ENCODE measurements at places on chromosomes 7 and 10.

- DNase-seq: no peak
Measured at GRCh38 chr10:49605216-49605938, 4.7 kb upstream of the SLC18A3 start.

DNA sequence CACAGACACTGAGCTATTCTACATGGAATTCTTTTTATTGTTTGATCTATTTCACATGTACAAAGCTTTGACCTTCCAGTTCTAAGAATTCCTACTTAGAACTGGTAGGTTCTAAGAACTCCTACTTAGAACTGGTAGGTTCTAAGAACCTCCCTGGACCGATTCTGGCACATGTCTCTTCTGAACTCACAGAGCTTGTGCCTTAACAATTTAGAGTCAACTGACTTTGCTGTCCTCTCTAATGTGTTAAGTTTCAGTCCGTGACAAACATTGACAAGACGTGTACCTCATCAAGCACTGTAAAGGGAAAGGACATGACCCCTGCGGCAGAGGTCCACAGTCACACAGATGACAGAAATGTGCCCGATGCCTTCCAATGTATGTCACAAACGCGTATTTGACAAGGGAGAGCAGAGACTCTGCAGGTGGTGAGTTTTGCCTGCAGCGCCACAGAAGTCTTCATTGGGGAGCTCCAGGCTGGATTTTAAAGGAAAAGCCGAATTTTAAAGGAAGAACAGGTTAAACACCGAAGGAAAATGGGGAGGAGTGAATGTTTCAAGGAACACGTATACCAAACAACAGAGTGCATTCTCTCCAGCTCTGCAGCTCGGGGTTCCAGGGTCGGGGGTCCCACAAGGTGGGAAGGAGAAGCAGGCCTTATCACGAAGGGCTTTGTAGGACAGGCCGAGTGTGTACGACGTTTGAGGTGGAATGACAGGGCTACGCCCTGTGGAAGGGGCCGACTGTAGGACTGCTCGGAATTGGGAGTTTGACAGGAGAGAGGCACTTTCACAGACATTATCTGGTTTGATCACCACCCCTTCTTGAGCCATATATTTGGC is 161.1 kb upstream of the KLF14 start:
- DNase-seq: no peak

GRCh38 chr7:134755422-134756022 is 23.9 kb upstream of the CALD1 start:
- peak; percentile 56 for DNase-seq

DNA sequence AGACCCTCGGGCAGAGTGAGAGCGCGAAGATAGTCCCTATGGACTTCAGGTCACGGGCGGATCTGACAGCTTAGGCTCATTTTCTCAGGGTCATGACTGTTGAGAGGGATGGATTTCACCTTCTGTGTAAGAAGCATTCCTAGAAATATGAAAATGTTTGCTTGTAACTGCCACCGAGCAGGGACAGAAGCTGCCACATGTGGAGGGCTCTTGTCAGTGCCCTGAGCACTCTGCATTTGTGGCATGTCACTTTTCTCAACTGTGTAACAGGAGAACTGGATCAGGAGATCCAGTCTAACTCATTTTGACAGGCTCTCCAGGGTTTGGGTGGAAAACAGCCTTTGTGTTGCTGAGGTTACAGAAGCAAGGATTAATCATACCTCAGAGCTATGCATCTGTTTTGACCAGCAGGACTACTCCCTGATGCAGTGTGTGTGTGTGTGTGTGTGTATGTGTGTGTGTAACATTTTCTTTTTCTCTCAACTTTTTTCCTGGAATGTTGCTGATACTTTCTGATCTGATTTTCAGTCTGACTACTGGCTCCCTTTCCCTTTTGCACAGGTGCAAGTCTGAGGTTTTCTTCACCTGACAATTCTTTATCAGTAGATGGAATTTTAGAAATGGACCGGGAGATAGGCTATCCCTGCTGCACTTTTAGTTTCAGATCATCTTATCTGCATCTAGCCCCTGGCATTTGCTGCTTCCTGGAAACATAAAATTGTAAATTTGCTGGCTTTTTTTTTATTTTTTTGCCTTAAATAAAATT is 183.3 kb downstream of the STK31 start:
- DNase-seq: peak; percentile 59

DNA sequence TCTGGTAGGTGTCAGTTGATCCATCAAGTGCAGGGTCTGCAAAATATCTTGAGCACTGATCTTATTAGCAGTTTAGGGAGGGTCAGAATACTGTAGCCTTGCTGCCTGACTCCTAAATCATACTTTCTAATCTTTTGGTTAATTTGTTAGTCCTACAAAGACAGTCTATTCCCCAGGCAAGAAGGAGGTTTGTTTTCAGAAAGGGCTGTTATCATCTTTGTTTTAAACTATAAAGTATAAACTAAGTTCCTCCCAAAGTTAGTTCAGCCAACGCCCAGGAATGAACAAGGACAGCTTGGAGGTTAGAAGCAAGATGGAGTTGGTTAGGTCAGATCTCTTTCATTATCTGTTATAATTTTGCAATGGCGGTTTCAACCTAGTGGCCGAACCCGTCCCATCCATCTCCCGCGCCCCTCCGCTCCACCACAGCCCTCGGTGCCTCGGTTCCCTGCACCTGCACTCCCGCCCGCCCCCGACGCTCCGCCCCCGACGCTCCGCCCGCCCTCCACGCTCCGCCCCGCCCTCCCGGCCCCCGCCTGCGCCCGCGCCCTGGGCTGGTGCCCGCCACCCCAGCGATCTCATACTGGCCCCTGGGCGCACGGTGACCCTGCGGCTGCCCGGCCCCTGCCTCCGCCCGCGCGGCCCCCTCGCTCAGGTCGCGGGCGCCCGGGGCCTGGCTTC is at the start of gene ADCK2:
Gene ADCK2 (plus strand): TSS at position 564 of the 681 bp plus-strand sequence. CDS start 386 bp downstream, outside the sequence.
- DNase-seq: no peak

- no peak for DNase-seq
Measured at GRCh38 chr7:143455491-143455890, 12.2 kb downstream of the TAS2R60 start.

- no peak for DNase-seq
Measured at GRCh38 chr7:2105280-2105679, 127.5 kb downstream of the MAD1L1 start.

GRCh38 chr7:122935620-122936019 is 49.4 kb upstream of the CADPS2 start:
- no peak for DNase-seq

DNA sequence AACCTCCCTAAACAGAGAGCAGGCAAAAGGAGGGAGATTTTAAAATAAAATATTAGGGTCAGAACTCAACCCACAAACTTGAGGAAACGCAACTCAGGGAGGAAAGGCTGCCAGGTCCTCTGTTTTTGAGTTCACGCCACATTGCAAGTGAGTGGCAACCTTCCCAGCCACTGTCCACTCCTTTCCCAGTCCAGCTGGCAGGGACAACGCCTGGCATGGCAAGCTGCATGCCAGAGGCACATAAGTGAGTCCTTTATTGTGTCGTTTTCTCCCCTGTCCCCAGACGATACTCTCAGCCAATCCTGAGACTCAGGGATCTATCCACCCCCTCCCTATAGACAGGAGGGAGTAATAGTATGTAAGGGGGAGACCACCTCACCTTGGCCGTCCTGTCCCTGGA is 22.4 kb downstream of the FBXW4 start:
- DNase-seq: no peak

DNA sequence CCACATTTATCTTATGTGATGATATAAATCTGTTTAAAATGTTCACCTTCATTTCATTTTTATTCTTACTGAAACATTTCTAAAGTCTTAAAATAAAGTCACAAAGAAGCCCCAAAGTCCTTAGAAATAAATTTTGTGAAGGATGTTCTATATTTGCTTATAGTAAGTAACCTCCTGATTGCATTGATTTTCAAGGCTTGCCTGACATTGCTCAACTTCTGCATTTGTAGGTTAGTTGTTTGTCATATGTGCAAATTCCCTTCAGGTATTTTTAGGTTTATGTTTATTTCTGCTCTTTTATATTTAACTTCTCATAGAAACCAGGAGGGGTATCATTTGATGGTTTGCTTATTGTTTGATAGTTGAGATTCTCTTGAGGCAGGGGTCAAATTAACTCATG is 417.8 kb downstream of the ARL4A start:
- DNase-seq: no peak

- DNase-seq: no peak
Measured at GRCh38 chr7:112372101-112372500, 78.2 kb upstream of the IFRD1 start.

DNA sequence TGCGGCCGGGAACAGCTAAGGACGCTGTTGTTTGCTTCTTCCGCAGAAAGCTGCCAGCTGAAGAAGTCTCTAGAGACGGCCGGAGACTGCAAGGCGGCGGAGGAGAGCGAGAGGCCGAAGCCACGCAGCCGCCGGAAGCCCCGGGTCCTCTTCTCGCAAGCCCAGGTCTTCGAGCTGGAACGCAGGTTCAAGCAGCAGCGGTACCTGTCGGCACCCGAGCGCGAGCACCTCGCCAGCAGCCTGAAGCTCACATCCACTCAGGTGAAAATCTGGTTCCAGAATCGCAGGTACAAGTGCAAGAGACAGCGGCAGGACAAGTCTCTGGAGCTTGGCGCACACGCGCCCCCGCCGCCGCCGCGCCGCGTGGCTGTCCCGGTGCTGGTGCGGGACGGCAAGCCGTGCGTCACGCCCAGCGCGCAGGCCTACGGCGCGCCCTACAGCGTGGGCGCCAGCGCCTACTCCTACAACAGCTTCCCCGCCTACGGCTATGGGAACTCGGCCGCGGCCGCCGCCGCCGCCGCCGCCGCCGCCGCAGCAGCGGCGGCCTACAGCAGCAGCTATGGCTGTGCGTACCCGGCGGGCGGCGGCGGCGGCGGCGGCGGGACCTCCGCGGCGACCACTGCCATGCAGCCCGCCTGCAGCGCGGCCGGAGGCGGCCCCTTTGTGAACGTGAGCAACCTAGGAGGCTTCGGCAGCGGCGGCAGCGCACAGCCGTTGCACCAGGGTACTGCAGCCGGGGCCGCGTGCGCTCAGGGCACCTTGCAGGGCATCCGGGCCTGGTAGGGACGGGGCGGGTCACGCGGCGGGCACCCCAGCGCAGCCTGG is 2.4 kb downstream of the NKX2-3 start:
- no peak for DNase-seq

DNA sequence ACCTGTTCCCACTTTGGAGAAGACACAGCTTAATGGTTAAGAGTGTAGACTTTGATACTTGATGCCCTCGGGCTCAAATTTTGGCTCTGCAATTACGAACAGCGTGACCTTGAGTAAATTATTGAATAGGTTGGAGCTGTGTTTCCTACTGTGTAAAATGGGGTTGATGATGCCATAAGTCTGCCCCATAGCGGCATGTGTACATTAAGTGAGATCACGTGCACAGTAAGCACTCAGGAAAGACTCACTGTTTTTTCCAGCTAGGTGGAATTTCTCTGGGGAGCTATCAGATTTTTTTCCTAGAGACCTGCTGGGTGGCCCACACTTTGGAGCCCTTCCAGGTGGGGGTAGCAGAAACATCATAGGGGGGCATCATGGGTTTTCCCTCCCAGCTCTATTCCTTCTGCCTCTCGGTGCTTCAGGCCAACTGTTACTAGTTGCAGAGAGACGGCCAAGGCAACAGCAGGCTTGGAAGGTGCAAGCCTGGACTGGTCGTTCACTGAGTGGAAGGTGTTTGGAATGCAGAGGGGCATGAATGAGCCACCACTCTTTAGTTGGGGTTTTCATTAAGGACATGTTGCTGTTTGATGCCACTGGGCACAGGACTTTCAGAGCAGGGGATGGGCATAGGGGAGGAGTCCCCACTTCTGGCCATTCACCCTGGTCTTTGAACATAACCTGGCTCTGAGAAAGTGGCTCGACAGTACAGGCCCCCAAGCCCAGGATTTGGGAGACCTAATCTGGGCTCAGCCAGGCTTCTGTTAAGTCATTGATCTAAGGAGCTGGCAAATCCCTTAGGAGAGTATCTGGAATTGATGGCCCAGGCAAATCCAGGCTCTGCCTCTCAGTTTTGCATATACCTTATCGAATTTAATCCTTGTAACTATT is 64.0 kb downstream of the SYPL1 start:
- DNase-seq: no peak

GRCh38 chr10:58675321-58675720 is 162.6 kb downstream of the BICC1 start:
- DNase-seq: no peak

DNA sequence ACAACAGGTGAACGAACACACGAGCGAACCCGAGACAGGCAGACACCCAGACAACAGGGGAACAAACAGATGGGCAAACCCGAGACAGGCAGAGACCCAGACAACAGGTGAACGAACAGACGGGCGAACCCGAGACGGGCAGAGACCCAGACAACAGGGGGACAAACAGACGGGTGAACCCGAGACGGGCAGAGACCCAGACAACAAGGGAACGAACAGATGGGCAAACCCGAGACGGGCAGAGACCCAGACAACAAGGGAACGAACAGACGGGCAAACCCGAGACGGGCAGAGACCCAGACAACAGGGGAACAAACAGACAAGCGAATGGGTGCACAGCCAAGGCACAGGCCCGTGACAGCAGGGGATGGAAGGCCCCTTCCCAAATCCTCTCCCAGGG is 264.7 kb downstream of the ELFN1 start:
- DNase-seq: no peak

GRCh38 chr10:62093863-62094291 is 174.8 kb downstream of the RTKN2 start:
- peak; percentile 90 for DNase-seq

GRCh38 chr10:124493214-124493882 is 31.7 kb downstream of the LHPP start:
- no peak for DNase-seq

Measured in iris pigment epithelial cell (primary cell).